ENCODE measurements at places on chromosomes 4 and X. TPM values are rescaled to one million over a fixed set of nuclear protein-coding genes. Genes with fewer than 3 reads are reported as not detected.

DNA sequence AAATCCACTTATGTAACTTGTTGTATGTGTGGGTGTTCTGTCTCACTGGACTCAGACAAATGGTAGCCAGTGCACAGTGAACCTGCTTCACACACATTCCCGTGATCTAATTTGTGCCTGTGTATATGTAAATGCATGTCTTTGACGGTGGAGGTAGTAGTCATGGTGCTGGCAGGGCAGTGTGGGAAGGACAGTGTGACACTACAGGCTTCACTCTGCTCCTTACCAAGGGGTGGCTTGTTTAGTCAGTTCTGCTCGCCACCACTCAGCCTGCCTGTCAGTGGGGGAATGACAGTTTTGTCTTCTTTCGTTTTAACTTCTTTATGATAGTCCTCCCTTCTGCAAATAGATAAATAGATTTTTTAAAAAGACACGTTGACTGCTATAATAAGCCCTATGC, 17.7 kb upstream of the PAQR3 start:
- no peak for DNase-seq

DNA sequence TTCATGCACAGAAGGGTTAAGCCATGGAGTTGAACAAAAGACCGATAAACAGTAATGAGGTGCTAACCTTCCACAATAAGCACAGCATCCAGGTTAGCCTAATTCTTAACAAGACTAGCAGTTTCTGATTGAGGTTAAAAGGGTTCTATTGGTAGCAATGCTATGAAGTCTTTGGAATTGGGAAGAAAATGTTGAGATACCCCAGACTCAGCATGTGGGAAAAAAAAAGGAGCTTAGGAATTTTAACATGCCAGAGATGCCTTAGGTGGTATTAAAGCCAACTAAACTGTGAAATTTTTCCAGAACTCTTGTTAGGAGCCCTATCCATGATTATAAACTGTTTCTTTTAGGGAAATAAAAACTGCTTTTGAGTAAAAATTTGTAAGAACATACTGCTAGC, 391.7 kb downstream of the GABRG1 start:
- DNase-seq = no peak

The GUCY1A1 gene
- total RNA-seq = 23.6 TPM

- DNase-seq = no peak
Observed at GRCh38 chrX:118637997-118638396, 89.4 kb upstream of the IL13RA1 start.

DNA sequence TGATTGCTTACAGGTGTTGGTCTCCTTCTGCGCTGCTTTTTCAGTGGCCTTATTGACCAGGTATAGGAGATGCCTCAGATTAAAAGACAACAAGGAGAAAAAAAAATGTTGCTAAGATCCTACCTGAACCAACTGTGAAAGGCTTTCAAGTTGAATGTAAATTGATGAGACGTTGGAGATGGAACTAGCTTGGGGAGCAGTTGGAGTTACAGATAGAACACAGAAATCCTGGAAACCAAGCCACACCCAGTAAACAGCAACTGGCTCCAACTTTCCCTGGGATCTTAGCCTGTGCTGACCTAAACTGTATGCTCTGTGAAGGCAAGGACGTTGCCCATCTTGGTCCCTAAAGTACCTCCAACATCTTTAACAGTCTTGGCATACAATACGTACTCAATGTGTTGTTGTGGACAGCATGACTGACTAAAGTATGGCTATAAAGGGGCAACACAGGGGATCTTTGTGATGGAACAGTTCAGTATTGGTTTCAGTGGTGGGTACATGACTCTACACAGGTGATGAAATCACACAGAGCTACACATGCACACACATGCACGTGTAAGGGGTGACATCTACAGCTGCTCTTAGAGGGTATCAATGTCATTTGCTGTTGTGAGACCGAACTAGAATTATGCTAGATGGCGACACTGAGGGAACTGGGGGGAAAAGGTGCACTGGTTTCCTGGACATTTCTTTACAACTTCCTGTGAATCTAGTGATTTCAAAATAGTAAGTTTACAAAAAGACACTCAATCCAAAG, 22.3 kb downstream of the GAB3 start:
- no peak for DNase-seq

GRCh38 chr4:70660106-70660505, 6.2 kb downstream of the JCHAIN start:
- no peak for DNase-seq

The C4orf50 gene
- not detected for total RNA-seq

The TEX13D gene
- not detected for total RNA-seq

GRCh38 chr4:23388255-23388654, 501.6 kb downstream of the PPARGC1A start:
- no peak for DNase-seq

Measured in Calu3 (cell line).